ENCODE measurements at places on chromosomes 4 and X. TPM values are rescaled to one million over a fixed set of nuclear protein-coding genes. Genes with fewer than 3 reads are reported as not detected.

DNA sequence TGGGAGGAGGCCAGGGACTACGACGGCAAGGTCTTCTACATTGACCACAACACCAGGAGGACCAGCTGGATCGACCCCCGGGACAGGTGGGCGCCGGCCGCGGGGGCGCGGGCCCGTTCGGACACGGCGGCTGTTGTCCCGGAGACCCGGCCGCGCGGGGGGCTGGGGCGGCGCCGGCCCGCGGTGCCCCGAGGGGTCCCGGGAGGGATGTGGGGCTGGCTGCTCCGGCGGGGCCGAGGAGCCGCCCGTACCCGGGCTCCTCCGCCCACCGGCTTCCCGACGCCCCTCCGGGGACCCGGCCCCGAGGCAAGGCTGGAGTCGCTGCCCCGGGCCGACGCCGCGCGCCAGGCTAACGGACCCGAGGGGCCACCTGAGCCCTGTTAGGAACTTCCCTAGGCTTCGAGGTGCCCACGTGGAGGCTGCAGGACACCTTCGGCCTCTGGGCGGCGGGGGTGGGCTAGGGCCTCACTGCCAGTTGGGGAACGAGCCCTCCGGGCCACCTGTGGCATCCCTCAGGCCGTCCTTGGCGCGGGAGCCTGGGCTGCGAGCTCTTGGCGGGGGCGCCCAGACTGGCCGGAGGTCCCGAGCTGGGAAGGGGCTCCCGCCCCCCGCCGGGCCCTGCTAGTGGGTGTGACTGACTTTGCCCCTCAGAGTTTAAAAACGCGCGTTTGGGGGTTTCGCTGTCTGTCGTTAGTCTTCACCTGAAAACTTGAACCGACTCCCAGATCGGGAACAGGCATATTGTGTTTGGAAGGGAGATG, 660 bp downstream of the WWC2 start:
- H3K36me3 ChIP-seq, result no peaks in the 10 kb centered on the region
- no peak for DNase-seq
- H3K4me3 ChIP-seq, result peak overlapping the region; percentile 89
- H3K27ac ChIP-seq, result peak overlapping the region; percentile 97
- no peaks in the 10 kb centered on the region for H3K27me3 ChIP-seq
- peaks cover 13% of the 10 kb centered on the region for H3K4me1 ChIP-seq

DNA sequence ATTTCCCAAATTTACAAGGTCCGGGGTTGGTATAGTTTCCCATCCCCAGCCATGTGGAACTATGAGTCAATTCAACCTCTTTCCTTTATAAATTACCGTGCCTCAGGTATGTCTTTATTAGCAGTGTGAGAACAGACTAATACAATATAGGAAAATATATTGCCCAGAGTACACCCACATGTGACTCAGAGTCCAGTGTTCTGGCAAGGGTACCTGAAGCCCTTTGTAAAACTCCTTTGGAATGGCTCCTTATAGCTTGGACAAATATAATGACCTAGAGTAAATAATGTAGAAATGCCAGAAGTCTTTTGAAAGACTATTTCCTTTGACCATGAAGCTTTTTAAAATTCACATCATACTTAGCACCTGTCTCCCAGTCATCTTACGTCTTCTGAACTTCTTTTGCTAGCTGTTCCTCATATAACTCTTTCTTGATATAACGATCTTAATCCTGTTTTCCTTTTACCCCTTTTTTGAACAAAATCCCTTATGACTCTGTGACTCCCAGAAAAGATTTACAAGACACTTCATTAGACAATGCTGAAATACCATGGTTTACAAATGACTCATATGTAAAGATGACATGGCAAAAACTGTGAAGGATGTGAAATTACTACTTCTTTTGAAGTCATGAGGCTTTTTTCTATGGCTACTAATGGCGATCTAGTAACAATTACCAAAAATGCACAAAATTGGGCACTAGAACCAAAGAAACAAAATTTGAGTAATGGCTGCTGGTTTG, 408.9 kb downstream of the NAP1L3 start:
- no peak for DNase-seq
- H3K4me1 ChIP-seq, result no peaks in the 10 kb centered on the region
- H3K4me3 ChIP-seq, result no peak overlapping the region
- H3K27me3 ChIP-seq, result no peaks in the 10 kb centered on the region
- no peaks in the 10 kb centered on the region for H3K36me3 ChIP-seq

DNA sequence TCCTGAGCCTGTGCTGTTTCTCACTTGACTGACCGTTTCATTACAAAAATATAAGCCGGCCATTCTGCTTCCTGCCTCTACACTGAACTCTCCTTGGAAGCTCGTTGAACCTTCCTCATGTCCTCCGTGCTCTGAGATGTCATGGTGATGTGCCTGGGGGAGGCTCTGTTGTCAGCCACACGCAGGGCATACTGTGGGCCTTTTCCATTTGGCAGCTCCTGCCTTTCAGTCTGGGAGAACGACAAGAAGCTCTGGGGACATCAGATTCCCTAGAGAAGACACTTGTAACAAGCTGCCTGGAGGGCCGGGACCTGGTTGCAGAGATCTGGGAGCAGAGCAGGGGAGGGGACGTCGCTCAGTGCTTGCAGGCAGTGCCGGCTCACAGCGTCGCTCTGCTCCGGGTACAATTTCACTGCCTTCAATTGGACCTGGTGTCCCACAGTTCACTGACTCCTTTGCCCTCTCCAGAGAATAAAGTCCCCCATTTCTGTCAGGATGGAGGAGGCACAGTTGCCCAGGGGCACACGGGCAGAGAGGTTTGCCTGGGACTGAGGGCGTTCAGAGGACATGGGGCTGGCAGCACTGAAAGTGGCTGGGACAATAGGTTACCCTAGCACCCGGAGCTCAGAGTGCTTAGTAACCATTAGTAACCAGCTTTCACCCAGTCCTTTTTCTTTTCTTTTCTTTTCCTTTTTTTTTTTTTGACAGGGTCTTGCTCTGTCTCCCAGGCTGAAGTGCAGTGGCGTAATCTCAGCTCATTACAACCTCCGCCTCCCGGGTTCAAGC, 19.1 kb upstream of the MECP2 start:
- no peak overlapping the region for H3K4me3 ChIP-seq
- H3K4me1 ChIP-seq, result no peaks in the 10 kb centered on the region
- no peaks in the 10 kb centered on the region for H3K36me3 ChIP-seq
- no peak for DNase-seq
- H3K27ac ChIP-seq, result no peak overlapping the region

DNA sequence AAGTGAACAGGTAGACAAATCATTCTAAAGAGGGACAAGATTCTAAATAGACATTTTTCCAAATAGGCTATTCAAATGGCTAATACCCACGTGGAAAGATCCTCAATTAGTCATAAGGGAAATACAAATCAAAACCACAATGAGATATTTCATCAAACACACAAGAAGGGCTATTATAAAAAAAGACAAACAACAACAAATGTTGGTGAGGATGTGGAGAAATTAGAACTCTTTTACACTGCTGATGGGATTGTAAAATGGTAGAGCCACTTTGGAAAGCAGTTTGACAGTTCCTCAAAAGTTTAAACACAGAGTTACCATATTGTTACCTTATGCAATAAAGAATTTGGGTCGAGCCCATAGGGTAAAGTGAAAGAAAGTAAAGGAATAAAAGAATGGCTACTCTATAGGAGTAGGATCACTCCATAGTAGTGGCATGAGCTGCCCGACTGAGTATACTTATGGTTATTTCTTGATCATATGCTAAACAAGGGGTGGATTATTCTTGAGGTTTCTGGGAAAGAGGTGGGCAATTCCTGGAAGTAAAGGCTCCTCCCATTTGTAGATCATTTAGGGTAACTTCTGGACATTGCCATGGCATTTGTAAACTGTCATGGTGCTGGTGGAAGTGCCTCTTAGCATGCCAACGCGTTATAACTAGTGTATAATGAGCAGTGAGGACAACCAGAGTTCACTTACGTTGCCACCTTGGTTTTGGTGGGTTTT, 58.9 kb upstream of the FAM9C start:
- no peak for DNase-seq
- H3K27me3 ChIP-seq, result no peaks in the 10 kb centered on the region
- H3K4me1 ChIP-seq, result peaks cover 6% of the 10 kb centered on the region
- H3K36me3 ChIP-seq, result no peaks in the 10 kb centered on the region
- peak overlapping the region; percentile 69 for H3K27ac ChIP-seq
- no peak overlapping the region for H3K4me3 ChIP-seq

GRCh38 chr4:8762951-8763735, 108.5 kb downstream of the HMX1 start:
- no peaks in the 10 kb centered on the region for H3K27me3 ChIP-seq
- no peaks in the 10 kb centered on the region for H3K36me3 ChIP-seq
- H3K27ac ChIP-seq, result no peak overlapping the region
- no peaks in the 10 kb centered on the region for H3K4me1 ChIP-seq
- no peak for DNase-seq

DNA sequence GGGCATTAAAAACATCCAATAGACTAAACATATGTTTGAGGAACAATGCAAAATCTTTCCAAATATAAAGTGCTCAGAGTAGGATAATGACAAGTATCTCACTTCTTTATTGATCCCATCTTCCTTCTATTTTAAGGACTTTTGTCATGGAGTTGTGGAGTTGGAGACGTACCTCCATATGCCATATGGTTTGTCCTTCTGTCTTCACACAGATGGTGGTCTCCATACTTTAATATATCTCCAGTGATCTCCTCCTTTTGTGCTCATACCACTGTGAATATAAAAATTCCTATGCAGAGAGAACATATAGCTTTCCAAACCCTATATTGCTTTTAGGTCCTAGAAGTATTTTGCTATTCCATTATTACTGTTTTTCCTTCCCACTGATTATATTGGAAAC, 64.5 kb downstream of the GABRB1 start:
- H3K27ac ChIP-seq, result no peak overlapping the region
- no peak overlapping the region for H3K4me3 ChIP-seq
- no peaks in the 10 kb centered on the region for H3K36me3 ChIP-seq
- no peaks in the 10 kb centered on the region for H3K27me3 ChIP-seq

DNA sequence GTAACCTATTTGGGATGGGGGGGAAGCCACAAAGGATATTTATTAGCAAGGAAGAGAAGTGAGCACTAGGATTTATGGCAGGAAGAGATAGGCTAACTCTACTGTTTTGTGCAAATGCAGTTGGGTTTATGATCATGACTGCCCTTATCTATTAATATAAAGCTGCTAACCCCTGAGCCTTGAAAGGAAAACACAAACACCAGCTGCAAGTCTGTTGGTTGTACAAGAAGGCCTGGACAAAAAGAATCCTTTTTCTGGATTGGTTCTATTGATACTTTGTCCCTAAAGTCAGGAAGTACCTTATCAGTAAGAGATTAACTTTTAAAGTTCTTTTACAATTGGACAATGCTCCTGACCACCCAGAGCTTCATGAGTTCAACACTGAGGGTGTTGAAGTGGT, 188.8 kb downstream of the LRBA start:
- no peaks in the 10 kb centered on the region for H3K27me3 ChIP-seq
- H3K4me1 ChIP-seq, result no peaks in the 10 kb centered on the region
- H3K4me3 ChIP-seq, result no peak overlapping the region

DNA sequence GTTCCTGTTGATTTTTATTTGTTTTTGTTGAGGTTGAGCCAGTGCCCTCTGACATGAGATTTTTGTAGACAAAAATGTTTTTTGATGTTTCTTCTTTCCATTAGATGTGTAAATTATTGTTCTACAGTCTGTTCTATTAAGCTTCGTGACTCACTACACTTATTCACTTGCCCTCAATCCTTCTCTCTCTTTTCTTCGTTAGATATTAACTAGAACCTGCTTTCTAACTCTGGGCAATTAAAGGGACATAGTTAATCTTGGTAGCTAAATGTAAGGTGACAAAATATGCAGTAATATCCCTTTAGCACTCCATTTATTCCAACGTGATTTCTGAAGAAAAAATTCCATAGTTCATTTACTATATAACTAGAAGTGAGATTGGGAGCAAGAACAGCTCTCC, 333.9 kb downstream of the PDHA2 start:
- no peaks in the 10 kb centered on the region for H3K27me3 ChIP-seq
- H3K36me3 ChIP-seq, result no peaks in the 10 kb centered on the region
- no peak overlapping the region for H3K4me3 ChIP-seq
- no peak overlapping the region for H3K27ac ChIP-seq
- DNase-seq, result no peak
- no peaks in the 10 kb centered on the region for H3K4me1 ChIP-seq

DNA sequence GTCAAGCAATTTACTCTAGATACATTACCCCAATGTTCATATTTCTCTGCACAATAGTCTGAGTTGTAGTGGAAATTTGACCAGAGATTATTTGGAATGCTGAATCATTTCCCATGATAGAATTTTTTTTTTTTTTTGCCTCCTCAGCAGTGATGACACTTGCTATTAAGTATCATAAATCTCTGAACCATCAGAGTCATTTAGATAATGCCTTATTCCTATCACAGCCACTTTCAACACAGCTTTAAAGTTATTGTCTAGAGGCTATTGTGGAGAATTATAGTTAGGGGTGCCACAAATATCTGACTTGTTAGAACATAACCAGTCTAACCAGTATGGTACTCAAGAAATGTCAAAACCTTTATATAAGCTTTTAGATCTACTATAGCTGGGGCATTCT, 79.8 kb downstream of the LCORL start:
- H3K4me3 ChIP-seq, result no peak overlapping the region
- H3K36me3 ChIP-seq, result no peaks in the 10 kb centered on the region
- H3K27ac ChIP-seq, result no peak overlapping the region

DNA sequence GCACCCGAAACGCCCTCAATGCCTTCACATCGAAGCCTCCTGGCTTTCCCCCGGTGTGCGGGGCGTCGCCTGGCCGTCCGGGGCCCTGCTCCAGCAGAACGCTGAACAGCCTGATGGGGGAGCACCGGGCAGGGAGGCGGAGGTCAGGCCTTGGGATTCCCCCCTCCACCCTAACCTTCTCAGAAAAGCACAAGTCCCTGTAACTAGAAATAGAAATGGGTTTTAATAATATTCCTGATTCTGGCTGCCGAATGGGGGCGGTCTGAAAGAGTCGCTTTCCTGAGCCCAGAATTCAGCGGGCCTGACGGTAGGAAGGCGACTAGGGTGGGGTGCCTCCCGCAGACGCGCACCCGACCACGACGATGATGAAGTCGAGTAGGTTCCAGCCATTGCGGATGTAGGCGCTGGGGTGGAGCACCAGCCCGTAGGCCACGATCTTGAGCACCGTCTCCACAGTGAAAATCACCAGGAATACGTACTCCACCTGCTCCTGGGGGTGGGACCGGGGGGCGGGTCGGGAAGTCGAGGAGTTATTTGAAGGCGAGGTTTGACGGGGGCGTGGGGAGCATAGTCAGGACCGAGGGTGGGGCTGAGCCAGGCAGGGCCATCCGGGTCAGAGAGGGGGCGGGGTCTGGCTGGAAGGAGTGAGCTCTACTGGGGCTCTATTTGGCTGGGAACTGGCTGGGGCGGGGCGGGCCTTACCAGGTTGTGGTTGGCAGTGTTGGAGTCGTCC, 2.5 kb downstream of the CACNA1F start:
- no peak overlapping the region for H3K27ac ChIP-seq
- H3K4me3 ChIP-seq, result peak overlapping the region; percentile 66
- H3K4me1 ChIP-seq, result no peaks in the 10 kb centered on the region
- no peaks in the 10 kb centered on the region for H3K36me3 ChIP-seq
- H3K27me3 ChIP-seq, result no peaks in the 10 kb centered on the region

Gene ABLIM2
- 25.6 TPM for total RNA-seq

Gene PPEF1
- total RNA-seq, result not detected

Gene WWC2
- total RNA-seq, result 21.1 TPM

Gene SSX2B
- total RNA-seq, result not detected

Gene CXCL11
- total RNA-seq, result not detected

Gene DCAF8L2
- total RNA-seq, result not detected

Gene SPON2
- total RNA-seq, result 15.2 TPM

Gene TRIM60
- not detected for total RNA-seq
